ENCODE measurements at places on chromosomes 5 and 9.

- no peak for DNase-seq
Observed at GRCh38 chr5:67407979-67408378, 211.4 kb upstream of the CD180 start.

DNA sequence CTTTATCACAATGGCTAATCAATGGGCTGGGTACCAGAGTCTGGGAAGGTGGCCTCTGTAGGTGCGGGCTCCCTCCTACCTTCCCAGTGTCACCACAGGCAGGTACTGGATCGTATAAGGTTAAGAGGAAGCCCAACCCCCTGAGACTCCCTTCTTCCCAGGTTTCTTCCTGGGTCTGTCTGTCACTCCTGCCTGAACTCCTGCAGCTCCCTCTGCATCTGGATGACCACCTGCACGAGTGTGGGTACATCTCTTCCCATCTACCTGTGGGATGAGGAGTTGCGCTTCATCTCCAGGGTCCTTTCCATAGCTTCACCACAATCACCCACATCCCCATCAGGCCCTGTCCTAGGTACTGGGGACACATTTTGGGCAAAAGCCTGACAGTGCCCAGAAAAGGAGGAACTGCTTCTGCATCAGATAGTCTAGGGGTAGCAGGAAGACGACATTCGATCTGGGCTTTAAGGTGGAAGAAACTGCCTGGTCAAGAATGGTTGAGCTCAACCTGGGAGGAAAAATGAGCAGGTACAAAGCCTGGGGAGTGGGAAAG lies 112.2 kb upstream of the ALDH1B1 start:
- DNase-seq = no peak

- no peak for DNase-seq
Observed at GRCh38 chr9:18274693-18275092, 199.3 kb upstream of the ADAMTSL1 start.

GRCh38 chr5:159549046-159549445 lies 218.8 kb upstream of the IL12B start:
- DNase-seq = no peak

DNA sequence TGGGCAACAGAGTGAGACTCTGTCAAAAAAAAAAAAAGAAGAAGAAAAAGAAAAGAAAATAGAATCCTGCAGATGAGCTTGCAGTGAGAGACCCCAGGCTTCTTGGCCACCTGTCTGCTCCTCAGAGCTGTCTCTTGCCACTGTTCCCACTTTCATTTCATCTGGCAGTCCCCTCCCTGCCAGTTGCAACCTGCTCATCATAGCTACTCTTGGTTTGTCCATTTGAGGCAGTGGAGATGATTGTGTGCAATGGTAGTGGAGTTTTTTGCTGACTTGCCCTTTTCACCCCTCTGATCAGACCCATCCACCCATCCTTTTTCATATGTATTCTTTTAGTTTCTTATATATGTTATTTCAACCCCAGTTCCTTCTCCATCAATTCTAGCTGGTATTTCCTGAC lies 28.7 kb downstream of the ANKRD33B start:
- DNase-seq = no peak

DNA sequence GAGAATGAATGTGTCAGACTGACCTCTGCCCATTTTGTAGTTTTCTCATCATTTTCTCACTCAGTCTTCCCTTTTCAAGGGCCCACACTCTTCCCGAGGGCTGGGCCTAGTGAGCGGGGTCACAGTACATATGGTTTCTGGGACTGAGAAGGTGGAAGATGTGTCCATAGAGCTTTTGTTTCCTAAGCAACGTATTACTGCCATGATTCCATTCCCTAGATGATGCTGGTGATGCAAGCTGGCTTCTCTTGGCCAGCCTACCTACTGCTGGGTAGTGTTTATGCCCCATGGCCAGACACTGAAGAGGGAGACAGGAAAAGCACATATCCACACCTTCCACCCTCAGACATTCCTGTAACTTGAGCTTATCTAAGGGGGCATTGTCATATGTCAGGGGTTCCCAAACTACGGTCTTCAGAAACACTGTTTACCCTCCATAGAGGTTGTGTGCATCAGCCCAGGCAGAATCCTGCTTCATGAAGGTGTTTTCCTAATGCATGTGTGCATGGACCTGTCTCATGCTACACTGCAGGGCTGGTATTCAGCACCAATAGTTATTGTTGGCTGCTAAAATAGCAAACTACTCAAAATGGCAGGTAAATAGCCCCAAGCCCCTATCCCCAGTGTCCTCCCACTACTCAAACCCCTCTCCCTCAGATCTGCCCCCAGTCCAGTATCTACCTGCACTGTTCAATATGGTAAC lies 9.5 kb downstream of the IRF1 start:
- peak; percentile 47 for DNase-seq

DNA sequence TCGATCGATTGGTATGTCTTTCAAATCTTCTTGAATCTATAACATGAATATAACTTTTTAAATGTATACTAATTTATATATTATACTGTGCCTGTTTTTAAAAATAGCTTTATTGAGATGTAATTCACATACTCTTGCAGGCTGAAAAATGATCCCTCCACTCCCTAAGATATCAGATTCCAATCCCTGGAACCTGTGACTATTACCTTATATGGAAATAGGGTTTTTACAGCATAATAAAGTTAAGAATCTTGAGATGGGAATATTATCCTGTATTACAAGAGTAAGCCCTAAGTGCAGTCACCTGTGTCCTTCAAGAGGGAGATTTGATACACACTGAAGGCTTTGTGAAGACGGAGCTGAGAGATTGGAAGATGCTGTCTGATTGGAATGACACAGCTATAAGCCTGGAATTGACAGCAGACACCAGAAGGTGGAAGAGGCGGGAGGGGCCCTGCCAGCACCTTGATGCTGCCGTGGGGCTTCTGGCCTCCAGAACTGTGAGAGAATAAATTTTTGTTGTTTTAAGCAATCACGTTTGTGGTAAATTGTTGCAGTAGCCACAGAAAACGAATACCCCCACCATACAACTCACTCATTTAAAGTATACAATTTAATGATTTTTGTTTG lies 161.3 kb downstream of the RMI1 start:
- no peak for DNase-seq

- no peak for DNase-seq
Observed at GRCh38 chr5:107365320-107366109, 305.2 kb downstream of the EFNA5 start.

DNA sequence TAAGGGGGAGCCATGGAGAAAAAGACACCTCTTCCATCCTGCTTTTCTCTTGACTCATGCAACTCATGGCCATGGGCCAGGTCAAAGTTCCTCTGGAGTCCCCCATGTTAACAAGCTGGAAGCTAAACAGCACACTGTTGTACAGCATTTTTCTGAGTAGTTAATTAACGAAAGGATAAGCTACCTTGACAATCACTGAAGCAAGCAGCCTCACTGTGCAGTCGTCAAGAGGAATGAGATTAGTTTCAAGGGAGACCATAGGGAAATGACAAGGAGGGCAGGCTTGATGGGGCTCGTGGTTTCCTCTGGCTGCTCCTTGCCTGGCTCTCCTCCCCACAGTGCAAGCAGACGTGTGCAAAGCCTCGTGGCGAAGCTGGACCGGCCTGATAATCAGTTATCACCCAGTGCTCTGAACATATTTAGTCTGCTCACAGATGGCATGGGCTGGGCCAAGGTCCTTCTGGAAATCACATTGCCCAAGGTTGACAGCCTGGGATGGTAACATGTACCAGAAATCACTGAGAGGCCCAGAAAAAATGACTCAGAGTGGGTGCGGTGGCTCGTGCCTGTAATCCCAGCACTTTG lies 209.5 kb downstream of the SLIT3 start:
- DNase-seq = no peak

DNA sequence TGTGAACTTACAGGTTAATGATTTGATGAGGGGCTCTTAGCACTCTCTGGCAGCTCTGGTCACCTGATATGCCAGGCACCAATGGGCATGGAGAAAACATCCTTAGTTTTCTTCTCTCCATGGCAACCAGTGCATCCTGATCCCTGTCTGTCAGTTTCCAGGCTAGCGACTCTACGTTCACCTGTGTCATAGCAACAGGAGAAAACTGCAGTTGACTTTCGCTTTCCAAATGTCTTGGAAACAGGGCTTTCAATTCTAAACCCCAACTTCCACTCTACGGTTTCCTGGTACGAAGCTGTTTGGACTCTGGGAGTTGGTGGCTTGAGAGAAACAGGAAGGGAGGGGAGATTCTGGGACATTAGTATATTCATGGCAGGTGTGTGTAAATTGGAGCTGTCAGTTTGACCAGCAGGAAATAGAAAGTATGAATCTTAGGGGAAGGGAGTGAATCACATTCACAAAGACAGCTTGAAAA lies 74.4 kb downstream of the SLC28A3 start:
- DNase-seq = peak; percentile 87

GRCh38 chr5:113190347-113190746 lies 213.7 kb downstream of the DCP2 start:
- DNase-seq = no peak

DNA sequence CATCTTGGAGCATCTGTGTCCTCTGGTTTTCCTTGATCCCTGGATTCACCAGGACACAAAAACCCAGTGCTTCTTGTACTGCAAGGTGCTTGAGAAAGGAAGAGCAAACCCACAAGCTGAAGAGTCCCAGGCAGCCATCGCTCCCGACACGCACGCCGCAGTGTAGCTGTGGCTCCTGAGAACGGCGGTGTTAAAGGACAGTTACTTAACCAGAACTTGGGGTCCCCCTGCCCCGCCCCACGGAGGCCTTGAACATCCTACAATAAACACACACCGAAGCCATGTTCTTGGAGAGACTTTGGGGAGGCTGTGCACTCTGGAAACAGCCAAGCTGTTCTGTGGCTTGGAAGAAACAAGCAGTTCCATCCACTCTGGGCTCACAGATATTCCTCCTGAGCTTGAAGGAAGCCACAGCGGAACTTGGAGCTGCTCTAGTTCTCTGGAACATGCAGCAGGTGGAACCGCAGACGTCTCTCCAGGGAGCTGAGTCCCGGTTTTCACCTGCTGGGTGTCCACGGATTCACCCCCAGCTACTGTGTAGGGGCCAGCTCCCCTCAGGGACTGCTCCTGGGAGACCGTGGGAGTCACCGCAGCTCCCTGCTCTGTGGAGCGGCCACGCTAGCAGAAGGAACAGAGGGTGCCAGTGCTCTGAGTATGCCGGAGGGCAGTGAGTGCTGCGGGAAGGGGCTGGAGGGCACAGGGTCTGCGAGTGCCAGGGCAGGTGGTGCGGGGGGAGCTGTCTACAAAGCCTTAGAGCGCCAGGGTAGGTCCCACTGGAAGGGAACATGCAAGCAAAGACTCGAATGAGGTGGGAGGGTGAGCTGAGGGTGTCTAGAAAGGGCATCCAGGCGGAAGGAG lies 107.3 kb downstream of the ADAMTS2 start:
- no peak for DNase-seq

GRCh38 chr5:55920784-55921183 lies 69.6 kb downstream of the IL31RA start:
- DNase-seq = no peak

- no peak for DNase-seq
Observed at GRCh38 chr5:10467281-10468198, 25.9 kb downstream of the ROPN1L start.

- no peak for DNase-seq
Observed at GRCh38 chr5:174736331-174736721, 11.9 kb downstream of the MSX2 start.

DNA sequence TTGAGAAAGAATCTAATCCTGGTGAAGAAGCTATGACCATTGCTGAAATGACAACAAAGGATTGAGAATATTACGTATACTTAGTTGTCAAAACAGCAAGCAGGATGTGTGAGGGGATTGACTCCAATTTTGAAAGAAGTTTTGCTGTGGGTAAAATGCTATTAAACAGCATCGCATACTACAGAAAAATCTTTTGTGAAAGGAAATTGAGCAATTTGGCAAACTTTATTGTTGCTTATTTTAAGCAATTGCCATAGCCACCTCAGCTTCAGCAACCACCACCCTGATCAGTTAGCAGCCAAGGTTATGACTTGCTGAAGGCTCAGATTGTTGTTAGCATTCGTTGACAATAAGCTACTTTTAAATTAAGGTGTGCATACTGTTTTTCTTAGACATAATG lies 22.5 kb upstream of the ARL14EPL start:
- DNase-seq = no peak

DNA sequence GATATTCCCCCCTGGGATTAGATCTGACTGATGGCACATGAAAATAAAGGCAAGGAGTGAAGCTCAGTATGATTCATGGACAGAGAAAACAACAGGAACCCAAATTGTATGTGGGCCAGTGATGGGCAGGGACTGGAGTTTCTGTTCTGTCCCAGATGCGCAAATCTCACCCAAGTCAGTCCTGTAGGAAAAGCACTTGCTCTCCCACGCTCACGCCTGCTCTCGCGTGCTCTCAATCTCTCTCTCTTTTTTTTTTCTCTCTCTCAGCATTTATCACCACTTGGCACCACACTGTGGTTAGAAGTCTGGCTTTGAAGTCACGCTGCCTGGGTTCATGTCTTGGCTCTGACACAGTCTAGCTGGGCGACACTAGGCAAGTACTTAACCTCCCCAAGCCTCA lies 106.5 kb upstream of the LRRTM2 start:
- no peak for DNase-seq

DNA sequence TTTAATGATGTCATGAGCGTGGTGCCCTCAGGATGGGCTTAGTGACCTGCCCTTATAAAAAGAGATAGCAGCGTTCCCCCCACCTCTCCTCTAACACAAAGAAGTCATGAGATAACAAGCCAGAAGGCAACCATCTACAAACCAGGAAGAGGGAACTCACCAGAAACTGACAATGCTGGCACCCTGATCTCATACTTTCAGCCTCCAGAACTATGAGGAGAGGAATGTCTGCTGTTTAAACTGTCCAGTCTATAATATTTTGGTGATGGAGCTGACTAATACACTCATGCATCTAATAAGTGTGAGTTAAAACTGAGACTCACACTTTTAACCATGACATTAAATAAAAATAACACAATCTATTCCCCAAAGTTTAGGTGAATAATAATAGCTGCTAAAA lies 156.1 kb upstream of the SPEF2 start:
- DNase-seq = no peak

DNA sequence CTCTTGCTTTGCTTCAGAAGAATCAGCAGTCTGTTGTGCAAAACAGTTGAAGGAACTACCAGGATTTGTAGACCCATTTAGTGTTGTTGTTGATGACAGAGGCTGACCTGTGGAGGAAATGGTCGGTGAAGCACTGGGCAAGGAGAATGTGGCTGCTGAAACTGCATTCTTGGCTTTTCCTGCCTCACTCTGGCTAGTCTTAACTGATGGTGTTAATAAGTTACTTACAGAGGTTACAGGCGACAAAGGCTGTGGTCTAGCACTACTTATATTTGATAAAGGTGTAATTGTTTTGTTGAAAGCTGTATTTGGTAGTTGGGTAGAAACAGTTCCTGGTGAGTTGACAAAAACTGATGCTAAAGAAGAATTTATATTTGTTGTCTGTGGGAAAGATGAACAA lies 31.5 kb downstream of the MLANA start:
- no peak for DNase-seq

DNA sequence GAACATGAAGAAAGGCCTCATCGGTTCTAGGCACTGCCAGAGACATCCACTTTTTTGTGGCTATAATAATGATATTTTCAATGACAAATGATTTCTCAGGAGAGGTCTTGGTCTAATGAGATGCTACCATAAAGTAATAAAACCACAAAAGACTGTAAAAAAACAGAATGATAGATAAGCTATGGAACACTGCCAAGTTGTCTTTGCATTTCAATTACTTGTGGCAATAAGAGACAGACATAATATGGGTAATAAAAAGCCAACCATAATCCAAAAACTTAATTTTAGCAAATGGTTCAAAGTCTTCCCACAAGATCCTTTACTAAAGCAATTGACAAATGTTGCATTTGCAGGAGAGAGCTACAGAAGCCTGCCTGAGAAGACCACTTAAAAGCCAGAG lies 292.5 kb downstream of the ATPSCKMT start:
- peak; percentile 35 for DNase-seq

All from small intestine (tissue), 16 donors.